ENCODE measurements at places on chromosomes 4 and X.

GRCh38 chrX:115491766-115492165 lies 69.2 kb upstream of the PLS3 start:
- no peak for DNase-seq

DNA sequence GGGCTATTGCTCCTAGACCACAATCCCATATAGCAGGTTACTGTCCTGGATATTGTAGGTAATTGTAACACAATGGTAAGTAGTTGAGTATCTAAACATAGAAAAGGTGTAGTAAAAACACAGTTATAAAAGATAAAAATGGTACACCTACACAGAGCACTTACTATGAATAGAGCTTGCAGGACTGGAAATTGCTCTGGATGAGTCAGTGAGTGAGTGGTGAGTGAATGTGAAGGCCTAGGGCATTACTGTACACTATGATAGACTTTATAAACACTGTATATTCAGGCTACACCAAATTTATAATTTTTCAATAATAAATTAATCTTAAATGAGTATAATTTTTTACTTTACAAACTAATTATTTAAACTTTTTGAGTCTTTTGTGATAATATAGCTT lies 425.7 kb downstream of the PABPC4L start:
- DNase-seq = peak; percentile 79

DNA sequence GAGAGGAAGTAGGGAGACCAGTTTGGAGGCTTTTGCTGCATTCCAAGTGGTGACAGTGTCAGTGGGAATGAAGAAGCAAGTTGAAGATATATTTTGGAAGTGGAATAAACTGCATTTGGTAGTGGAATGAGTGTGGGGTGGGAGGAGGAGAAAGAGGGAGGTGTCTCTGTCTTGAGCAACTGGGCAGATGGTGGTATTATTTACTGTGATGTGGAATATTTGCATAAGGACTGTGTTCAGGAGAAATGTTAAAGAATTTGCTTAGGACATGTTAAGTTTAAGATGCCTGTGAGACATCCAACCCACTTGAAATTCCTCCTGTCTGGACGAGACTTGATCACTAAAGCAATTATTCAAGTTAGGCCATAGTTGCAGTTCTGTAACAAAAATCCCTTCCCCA lies 448.9 kb upstream of the AMOT start:
- no peak for DNase-seq

DNA sequence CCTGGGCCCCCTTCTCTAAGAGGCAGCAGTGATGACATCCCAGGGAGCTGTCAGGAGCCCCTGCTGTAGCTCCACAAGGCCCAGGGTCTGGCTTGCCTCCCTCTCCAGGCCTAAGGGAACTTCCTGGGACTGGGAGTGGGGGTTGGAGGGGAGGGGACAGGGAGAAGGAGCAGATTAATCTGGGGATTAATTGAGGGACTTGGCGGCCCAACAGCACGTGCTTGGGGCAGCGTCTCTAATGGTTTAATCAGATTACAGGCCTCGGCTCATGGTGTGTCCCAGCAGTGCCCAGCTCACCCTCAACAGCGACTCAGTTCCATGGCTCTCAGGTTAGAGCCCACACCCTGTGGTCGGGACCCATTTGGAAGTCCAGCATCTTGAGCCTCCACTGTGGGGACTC lies 47.9 kb downstream of the EFNB1 start:
- no peak for DNase-seq

GRCh38 chr4:7855731-7856130 lies 83.9 kb downstream of the AFAP1 start:
- no peak for DNase-seq

DNA sequence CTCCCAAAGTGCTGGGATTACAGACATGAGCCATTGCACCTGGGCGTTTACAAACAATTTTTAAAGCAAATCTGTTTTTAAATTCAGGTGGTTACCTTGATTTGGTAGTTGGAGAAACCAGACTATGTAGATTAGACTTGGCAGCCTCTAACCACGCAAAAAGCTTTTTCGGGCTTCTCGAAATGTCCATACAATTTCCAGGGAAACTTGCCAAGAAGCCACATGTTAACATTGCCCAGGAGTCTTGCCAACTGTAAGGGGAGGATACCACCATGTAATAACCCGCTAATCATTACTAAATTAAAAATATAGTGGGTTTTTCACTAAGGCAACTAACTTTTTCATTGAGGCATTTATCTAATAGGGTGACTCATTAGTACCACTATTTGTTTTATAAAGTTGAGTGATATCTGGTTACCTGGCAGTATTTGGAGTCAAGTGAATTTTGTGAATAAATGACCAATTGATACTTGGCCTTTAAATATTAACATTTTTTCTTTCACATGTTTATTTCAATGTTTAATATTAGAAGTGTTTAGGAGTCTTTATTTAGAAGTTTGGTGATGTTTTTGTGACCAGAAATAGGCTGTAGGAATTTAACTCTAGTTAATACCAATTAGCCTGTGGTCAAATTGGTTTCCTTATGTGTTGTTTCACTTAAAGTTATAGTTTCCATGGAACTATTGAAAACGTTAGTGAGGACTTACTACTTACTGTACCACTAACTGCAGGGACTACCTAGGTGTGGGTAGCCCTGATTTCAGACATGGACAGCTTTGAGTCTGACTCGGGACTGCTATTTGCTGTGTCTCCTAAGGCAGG lies 61.3 kb downstream of the CLDN34 start:
- no peak for DNase-seq

- peak; percentile 59 for DNase-seq
Measured at GRCh38 chr4:68463796-68464195, 16.5 kb downstream of the TMPRSS11E start.

DNA sequence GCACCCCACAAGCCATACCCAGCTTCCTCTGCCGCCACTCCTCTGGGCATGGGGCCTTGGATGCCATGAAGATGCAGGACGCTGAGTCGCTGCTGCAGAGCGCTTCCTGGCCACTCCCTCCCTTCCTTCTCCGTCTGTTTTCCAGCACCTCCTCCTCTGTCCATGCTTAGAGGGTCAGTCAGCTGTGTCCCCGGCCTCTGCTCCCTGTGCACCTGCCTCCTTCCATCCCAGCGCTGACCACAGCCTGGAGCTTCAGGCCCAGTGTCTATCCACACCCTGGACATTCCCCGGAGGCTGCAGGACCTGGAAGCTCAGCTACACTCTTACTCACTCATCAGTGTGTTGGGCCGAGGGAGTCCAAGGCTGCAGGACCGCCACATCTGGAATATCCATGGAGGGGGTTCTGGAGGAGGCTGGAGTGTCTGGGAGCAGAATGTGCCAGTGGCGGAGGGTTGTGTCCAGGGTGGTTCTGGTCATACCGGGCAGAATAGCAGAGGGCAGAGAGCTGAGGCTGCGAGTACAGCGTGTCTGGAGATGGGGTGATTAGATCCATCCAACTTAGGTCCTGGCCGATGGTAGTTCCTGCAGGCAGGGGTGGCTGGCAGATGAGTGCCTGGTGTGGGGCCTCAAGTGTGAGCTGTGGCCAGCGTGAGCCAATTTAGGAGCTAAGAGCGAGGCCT lies 58.6 kb upstream of the ADRA2C start:
- DNase-seq = no peak

GRCh38 chrX:39665830-39666518 lies 431.8 kb downstream of the BCOR start:
- no peak for DNase-seq

GRCh38 chr4:11603591-11604194 lies 175.0 kb upstream of the HS3ST1 start:
- DNase-seq = no peak

GRCh38 chr4:146525754-146526153 lies 4.0 kb upstream of the SLC10A7 start:
- no peak for DNase-seq

- DNase-seq = peak; percentile 3
Measured at GRCh38 chr4:160175064-160175643, 1072.3 kb downstream of the RAPGEF2 start.

DNA sequence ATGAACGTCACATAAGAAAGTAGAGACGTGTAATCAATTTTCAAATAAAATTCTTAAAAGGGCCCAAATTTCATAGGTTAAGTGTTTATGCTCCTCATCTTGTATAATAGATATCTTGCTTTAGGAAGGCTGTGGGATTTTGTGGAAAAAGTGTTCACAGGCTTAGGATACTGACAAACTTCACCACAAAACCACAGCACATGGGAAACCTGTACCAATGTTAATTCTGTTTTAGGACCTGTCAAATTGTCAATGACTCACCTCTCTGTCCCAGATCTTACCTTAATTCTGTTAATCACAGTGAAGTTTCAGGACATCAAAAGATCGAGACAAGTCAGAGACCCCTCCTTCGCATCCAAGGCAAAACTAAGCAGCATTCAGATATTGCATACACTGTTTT lies 24.2 kb downstream of the FGFBP1 start:
- DNase-seq = peak; percentile 90

- no peak for DNase-seq
Measured at GRCh38 chr4:83115656-83116285, 1.2 kb upstream of the PLAC8 start.

- DNase-seq = peak; percentile 35
Measured at GRCh38 chrX:7283741-7284140, 135.8 kb upstream of the PUDP start.

GRCh38 chr4:7828011-7828720 lies 111.5 kb downstream of the AFAP1 start:
- DNase-seq = peak; percentile 90

DNA sequence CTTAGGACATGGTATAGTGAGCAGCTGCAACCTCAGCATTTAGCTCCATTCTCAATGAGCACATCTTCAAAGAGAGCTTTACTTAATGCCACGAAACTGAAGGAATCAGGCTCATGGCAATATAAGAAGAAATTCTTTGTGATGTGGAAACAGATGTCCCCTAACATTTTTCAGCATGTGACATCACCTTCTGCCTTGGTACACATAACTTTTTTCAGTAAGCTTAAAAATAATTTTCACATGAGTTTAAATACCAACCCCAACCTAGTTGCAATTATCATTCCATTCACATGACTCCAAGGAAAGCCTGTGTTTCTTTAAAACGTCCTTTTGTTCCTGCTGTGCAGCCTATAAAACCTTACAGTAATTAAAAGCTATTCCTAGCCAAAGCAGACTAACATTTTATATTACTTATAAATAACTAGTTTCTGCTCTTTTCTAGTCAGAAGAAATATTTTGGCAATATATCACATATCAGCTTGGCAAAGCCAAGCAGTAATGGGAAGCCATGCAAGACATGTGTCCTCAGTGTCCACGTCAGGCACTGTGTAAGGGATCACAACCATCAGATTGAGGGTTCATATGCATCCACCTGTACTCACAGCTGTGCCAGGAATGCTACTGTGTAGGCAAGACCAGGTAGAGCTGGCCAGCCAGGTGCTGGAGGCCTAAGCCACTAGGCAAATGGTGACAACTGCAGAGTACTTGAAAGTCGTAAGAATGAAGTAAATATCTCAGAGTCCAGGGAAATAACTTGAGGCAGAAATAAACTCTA lies 466.6 kb downstream of the INPP4B start:
- peak; percentile 92 for DNase-seq

DNA sequence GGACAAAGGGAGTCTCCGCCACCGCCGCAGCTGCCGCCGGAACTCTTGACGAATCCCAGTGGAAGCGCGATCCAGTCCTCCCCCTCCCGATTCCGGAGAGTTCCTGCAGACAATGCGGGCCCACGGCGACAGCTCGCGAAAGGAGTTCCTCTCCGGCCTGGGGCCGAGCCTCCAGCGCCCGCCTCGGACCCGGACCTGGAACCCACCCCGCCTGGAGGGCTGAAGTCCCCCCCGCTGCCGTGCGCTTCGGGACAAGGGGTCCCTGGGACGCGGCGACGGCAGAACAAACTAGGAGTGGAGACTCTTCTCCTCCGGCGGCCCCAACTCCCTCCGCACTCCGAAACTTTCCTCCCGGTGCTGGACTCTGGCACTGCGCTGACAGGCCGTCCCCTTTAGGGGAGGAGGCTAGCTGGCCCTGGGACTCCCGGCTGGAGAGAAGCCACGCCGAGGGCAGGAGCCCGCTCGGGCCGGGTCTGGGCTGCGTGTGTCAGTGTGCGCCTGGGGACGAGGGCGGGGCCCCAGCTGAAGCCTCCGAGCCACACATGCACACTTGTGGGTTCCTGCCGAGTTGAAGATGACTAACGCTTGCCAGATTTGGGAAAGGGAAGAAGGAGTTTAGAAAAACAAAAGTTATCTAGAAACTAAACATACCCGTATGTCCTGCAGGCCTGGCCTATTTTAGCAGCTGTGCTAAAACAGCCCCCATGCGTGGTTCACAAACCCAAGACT lies at the start of gene ANTXR2:
ANTXR2 (minus strand) TSS at position 486 of the 729 bp plus-strand sequence. CDS start 669 bp downstream, outside the sequence.
- DNase-seq = peak; percentile 73

DNA sequence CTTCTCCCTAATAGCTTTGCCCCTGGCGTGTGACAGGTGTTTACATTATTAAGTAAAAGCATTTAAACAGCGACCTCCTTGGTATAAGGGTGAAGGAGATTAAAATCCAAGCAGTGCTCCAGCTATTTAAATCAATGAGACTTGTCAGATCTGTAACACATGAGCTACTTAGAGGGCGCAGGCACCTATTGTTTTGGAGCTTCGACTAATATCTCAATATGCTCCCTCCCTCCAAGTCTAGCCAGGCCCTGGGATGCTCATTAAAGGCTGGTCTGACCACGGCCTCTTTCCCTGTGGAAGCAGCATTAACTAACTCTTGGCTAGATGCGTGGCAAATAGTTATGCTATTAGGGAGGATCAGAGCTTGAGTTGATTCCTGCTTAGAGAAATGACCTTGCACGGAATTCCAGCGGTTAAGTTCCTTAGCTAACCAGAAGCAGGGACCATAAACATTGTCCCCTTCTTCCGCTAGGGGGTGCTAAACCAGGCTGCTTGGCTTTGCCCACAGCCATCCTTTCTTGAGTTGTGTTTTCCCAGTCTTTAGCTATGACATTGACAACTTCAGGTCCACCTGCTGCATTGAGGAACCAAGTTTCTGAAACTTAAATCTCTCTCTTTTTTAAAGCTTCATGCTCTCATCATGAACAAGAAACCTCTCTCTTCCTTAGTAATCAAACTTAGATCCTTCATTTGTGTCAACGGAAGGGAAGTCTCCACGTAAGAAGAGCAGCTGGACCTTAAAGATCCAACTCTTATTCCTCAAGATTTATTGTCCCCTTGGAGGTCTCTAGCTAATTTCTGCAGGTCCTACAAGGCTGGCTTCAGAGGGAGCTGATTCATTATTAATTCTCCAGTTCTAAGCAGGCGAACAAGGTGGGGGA lies 80.7 kb upstream of the IGFBP7 start:
- DNase-seq = peak; percentile 13

GRCh38 chr4:153137677-153138630 lies 66.3 kb upstream of the TRIM2 start:
- no peak for DNase-seq

DNA sequence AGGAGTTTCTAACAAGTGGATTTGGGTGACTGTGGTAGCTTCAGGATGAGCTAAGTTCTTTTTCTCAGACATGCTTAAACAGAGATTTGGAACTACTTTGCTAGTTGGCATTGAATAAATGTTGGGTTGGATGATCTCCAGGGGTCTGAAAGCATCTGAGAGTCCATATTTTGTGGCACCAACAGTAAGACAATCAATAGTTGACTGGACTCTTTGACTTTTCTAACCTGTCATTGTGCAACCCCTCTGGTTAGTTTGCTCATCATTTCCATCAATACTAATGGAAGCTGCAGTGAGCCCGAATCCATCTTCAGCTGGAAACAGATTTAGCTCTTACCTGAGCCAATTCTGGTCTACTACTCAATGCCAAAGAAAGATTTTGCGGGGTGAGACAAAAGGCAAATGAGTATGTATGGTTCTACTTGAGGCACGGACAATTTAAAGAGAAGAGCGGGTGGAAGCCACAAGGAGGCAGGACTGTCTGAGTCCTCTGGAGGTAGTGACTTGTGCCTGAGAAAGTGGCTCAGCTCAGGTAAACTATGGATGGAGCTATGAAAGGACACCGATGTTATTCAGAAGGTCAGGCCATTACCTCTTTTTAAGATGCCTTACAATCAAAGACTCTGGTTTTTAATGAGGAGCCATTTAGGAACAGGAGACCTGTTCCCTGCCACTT lies 118.7 kb downstream of the MID1IP1 start:
- DNase-seq = no peak
